ENCODE measurements at places on chromosomes 6 and 20.

DNA sequence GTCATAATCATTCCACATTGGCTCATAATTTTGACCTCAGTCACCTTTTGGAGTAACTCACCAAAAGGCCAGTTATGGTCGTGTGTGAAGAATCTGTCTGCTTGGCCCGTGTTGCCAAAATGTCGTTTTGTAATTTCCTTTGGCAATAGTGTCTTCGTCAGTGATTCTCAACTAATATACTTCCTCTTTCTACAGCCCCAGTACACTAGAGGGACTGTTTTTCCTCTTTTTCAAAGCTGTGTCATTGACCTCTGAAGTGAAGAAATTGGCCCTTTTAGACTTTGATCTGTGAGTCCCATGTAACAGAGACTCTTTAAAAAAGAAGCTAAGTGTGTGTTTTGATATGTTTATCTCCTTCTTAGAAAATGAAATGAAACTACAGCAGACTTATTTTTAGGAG is 5.2 kb downstream of the FOXO3 start:
- no peak for DNase-seq

GRCh38 chr20:13717631-13718044 is 67.1 kb downstream of the ESF1 start:
- no peak for DNase-seq

GRCh38 chr6:137361701-137362100 is 132.5 kb downstream of the OLIG3 start:
- no peak for DNase-seq

DNA sequence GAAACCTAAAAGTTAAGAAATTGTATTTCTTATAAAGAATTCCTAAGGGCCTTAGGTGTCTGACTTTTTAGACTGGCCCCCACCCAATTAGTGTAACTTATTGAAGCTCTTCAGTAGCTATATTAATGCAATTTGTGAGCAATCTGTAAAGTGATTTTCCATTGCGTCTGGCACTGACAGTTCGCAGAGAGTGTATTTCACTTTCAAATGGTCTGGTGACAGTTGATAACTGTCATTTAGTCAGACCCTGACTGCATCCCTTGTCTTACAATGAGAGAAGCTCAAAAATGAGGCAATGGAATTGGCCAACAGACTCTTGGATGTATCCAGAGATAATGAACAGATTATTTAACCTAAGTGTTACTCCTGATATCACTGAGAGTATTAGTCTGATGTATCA is 351.8 kb downstream of the FRK start:
- no peak for DNase-seq

DNA sequence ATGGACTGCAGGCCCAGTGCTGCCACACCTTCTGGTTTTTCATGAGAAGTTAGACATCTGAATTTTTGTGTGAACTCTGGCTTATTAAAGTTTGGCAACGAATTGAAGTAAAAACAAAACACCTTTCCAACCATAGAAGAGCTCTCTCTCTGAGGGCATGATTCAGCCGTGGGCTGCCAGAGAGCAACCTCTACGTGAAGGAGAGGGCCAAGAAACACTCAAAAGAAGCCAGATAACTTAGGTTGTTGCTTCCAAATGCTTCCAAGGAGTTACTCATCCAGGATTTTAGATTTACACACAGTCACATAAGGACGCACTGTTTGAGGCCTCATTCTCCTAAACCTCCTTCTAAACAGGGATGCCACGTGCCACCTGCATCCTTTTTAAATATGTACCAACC is 65.5 kb downstream of the NRN1 start:
- no peak for DNase-seq

DNA sequence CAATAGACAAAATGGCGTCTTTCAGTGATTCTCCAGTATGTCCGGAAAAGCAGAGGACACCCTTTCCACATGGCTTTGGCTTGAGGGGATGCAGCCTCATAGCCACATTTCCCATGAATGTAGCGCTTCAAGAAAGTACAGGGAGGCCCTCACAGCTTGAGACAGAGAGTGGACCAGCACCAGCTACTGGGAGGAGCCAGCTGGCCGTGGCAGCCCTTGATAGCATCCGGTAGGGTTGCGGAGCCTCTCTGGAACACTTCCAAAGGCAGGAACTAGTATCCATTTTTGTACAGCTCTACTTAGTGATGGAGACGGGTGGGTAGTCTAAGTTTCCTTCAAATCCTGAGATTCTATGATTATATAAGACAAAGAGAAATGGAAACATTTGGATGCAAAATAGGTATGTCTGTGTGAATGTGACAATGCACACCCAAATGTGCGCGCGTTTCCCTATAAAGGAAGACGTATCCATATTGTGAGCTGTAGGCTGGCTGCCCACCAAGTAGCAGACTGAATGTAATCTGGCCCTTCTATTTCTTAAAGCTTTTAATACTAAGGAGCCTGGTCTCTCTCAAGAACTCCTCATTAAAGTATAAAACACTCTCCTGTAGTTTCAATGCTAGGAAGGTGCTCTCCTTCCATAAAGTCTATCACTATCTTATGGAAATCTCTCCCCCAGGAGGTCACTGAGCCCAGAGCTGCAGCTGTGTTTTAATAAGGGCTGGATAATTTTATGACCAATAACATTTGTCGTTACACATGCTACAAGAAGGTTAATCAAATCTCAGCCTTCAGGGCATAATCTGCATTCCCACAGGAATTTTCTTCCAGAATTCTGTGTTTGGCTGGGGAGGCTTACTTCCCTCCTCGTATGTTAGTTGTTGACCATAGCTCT is 74.0 kb downstream of the SOBP start:
- DNase-seq = no peak

- no peak for DNase-seq
Measured at GRCh38 chr20:20373091-20373571, 5.2 kb downstream of the INSM1 start.

DNA sequence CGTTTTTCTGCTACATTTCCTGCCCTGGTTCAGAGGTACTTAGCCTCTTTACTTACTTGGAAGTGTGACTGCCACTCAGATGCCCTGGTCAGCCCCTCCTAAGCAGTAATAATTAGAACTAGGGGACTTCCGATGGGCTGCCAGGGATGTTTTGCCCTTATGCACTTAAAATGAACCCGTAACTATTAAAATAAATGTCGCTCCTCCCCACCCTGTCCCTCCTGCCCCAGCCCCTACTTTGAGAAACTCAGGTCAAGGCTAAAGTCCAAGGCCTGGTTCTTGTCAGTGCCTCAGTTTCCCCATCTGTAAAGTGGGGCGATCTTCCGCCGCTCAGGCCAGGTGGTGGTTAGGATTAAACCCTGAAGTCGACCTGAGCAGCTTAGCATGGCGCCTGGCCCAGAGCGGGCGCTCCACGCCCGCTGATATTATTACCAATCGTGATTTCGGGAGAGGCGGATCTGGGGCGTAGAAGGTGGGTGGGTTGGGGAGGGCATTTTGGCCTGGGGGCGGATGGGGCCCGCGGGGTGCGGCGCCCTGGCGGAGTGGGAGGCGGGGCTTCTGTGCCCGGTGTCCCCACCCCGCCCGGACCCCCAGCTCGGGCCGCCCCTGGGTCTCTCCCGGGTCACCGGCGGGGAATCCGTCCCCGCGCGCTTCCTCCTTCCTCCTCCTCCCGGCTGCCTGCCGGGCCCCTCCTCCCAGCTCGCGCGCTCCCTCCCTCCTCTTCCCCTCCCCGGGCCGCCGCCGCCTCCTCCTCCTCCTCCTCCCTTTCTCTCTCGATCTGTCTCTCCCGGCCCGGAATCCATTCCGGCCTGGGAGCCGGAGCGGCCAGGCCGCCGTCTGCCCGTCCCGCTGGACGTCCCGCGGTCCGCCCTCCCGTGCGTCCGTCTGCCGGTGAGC is at the start of gene SRC:
SRC (plus strand) TSS at position 802 of the 897 bp plus-strand sequence. CDS start 38,014 bp downstream, outside the sequence.
- peak; percentile 70 for DNase-seq

DNA sequence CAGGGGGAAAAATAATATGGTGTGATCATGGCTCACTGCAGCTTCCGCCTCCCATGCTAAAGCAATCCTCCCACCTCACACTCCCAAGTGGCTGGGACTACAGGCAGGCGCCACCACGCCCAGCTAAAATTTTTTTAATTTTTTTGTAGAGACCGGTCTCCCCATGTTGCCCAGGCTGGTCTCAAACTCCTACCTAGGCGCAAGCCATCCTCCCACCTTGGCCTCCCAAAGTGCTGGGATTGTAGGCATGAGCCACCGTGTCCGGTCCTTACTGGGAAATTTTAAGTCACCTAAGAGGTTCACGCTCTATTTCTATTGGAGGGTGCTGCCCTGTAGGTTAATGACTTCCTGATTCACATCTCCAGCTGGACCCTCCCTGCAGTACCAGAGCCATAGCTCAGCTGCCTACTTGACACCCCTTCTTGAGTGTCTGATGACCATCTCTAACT is 626 bp upstream of the CDK5RAP1 start:
- DNase-seq = no peak

DNA sequence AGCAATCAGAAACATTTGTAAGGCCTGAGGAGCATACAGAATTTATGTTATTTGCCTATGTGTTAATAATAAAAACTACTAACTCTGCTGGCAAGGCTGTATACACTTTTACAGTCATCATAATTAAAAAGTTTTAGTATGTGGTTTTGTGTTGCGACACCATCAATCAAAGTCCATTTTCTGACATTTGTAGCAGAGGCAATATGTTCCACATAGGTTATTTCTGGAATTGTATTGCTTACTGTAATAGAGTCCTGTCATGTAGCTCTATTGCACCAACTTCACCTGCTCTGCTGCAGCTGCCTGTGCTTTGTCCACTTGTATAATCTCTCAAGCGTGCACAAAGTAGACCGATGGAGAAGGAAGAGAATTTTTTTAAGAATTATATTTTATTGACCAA is 501.8 kb downstream of the HACE1 start:
- DNase-seq = no peak

DNA sequence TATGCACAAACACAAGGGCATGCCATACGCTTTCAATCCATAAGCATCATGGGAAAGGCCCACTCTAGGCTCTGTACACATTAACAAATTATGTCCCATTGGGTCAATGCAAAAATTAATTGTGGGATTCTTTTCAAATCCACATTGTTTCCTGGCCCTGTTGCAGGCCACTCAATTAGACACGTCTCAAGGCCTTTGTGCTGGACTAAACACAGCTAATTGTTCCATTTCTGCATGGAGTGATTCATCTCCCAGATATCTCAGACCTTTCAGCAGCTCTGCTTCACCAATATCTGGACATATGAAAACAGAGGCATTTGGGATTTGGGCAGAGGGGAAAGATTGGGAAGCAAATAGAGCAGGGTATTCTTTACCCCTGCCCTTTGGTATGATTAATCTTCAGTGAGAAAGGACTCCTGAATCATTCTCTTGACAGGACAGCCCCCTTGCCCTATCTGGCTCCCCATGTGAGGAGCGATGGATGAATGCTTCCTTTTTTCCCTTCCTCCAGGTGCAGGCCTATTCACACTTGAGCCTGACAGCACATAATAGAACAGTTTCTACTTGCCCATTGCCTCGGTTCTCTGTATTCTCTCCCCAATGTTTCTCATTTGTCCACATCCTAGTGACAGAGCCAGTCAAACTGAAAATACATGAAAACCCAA is 547.6 kb downstream of the HAO1 start:
- DNase-seq = no peak

DNA sequence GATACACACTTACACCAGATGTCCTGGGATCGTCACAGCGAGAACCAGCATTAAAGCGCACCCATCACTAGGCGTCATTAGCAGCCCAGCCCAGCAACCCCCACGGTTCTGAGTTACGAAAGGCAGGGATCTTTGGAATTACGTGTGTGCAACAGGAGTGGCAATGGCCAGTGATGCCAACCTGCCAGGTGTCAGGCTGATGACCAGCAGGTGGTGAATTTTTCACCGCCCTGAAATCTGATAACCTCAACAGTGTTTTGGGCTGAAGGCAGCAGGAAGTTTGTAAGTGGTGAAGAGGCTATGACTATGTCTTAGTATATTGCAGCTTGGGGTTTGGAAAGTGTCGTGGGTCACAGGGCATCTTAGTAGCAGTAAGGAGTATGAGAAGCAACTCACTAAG is 166.1 kb downstream of the TMEM242 start:
- DNase-seq = no peak

DNA sequence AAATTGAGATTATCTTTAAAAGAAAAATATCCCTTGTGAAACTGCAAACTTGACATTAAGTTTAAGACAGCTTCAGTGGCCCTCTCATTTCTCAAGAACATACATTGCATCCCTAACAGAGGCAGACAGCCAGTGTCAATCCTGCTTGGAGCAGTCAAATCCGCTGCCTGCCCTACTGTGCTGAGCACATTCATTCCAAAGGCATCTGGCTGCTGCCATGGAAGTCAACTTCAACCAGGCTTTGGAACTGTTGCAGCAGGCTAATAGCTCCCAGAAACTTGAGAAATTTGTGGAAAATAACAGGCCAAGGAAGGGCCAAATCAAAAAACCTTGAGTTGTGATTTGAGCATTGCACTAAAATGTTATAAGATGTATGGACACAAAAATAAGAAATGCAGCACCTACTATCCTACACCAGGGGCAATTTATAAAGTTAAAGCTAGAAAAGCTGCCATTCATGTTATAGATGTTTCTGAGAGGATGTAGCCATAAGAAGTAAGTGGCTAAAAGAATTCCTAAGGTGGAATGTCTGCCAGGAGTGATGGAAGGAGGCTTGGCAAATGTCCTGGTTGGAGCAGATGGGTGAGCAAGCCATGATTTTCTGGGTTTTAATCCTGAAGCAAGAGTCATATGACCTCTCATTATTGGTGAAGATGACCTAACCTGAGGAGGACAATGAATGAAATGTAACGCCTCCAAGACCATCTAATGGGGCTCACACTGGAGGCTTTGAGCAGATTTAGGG is 31.4 kb upstream of the HAO1 start:
- DNase-seq = no peak

- DNase-seq = no peak
Measured at GRCh38 chr20:12416281-12416680, 498.6 kb downstream of the BTBD3 start.

DNA sequence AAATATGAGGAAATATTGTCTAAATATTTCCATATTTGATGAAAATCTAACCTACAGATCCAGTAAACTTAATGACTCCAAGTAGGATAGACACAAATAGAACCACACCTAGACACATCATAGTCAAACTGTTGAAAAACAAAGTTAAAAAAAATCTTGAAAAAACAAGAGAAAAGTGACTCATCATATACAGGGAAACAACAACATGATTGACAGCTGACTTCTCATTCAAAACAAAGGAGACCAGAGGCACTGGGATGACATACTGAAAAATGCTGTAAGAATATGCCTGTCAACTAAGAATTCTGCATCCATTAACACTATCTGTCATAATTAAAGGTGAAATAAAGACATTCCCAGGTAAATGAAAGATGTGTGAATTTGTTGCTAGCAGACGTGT is 38.8 kb downstream of the BMP2 start:
- DNase-seq = no peak

All from HEK293T (cell line).